ENCODE measurements at places on chromosomes 5 and 9. TPM values are rescaled to one million over a fixed set of nuclear protein-coding genes. Genes with fewer than 3 reads are reported as not detected.
A peak's percentile ranks its signal among the peaks of the same experiment; 100 is the strongest.

DNA sequence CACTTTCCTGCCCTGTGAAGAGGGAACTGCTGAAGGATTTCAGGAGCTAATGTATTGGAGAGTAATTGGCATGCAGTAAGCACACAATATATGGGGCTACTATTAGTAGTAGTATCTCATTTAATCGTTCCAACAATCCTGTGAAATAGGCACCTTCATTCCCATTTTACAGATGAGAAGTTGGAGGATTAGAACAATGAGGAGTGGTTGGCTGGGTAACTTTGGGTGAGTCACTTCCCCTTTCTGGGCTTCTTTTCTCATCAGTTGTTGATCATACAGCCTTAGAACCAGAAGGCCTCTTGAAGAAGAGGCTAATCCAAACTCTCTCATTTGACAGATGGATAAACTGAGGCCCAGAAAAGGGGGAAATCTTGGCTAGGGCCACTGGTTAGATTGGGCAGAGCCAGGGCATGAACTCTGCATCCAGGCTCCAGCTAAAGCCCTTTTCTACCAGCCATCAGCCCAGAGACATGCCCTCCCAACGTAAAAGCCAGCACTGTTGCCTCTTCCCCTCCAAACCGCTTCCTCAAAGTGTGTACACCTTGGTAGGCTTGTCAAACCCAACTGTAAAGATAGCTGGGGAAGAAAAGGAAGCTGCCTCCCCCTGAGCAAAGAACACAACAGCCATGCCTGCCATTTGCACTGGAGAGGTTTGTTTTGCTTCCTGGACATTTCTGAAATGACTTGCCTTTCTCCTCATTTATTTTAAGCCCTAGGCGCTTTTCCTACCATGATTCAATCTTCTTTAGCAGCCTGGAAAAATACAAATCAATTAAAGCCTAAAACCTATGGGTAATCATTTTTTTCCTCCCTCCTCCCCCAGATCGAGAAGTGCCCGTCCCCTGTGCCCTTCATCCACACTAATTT, 992 bp downstream of the SPACA9 start:
- H3K27ac ChIP-seq: peak overlapping the region; percentile 88
- no peak for DNase-seq
- H3K4me3 ChIP-seq: peak overlapping the region; percentile 78
- H3K27me3 ChIP-seq: no peaks in the 10 kb centered on the region
- H3K36me3 ChIP-seq: peaks cover 9% of the 10 kb centered on the region
- peaks cover 15% of the 10 kb centered on the region for H3K4me1 ChIP-seq

- no peaks in the 10 kb centered on the region for H3K36me3 ChIP-seq
- H3K27ac ChIP-seq: peak overlapping the region; percentile 76
- peak overlapping the region; percentile 25 for H3K4me3 ChIP-seq
- peaks cover 63% of the 10 kb centered on the region for H3K4me1 ChIP-seq
- no peaks in the 10 kb centered on the region for H3K27me3 ChIP-seq
Measured at GRCh38 chr9:16515207-16515606, 355.3 kb downstream of the BNC2 start.

The CRHBP gene
- not detected for total RNA-seq

The CDH9 gene
- not detected for total RNA-seq

Data from esophagus muscularis mucosa (tissue), 4 donors.